ENCODE measurements at places on chromosomes 12 and 14. TPM values are rescaled to one million over a fixed set of nuclear protein-coding genes. Genes with fewer than 3 reads are reported as not detected.

- no peak for DNase-seq
Observed at GRCh38 chr12:121577443-121578180, 3.2 kb downstream of the KDM2B start.

GRCh38 chr12:31834150-31834549 is 105.3 kb upstream of the AMN1 start:
- no peak for DNase-seq

Gene KRT86
- polyA plus RNA-seq: 0.97 TPM

Gene PTPRB
- polyA plus RNA-seq: 7.2 TPM

DNA sequence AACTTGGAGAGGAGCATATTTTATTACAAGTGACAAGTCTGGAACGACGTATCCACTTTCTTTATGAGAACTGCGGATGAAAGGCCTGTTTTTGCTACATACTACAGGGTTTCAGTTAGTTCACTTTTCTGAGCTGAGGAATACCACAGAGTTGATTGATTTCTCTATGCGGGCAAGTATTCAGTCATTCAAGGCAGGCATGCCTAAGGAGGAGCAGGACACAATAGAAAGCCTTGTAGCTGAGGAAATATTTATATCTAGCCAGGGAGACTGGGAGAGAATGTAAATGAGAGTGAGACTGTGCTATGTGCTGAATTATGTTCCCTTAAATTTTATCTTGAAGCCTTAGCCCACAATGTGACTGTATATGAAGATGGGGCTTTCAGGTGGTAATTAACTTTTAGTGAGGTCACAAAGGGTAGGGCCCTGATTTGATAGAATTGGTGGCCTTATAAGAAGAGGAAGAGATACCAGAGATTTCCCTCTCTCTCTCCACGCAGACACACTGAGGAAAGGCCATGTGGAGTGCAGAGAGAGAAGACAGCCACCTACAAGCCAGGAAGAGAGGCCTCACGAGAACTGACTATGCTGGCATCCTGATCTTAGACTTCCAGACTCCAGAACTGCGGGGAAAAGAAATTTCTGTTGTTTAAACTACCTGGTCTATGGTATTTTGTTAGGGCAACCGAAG is 459.0 kb upstream of the ATP2B1 start:
- no peak for DNase-seq

DNA sequence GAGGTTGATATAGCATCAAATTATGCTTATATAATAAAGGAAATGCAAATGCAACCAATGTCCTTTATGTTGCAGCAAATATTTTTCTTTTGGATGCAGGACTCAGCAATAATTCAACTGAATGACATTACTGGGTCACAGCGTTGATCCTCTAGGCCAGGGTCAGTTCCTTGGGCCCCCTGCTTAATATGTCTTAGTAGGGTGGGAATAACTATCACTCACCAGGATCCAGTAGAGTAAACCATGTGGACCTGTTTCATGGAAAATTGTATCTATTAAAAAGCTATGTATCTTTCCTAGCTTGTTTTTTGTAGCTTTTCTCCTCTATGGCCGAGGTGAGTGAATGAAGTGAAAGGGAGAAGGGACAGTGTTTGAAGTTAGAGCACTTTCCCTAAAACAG is 161.5 kb upstream of the SSTR1 start:
- no peak for DNase-seq

DNA sequence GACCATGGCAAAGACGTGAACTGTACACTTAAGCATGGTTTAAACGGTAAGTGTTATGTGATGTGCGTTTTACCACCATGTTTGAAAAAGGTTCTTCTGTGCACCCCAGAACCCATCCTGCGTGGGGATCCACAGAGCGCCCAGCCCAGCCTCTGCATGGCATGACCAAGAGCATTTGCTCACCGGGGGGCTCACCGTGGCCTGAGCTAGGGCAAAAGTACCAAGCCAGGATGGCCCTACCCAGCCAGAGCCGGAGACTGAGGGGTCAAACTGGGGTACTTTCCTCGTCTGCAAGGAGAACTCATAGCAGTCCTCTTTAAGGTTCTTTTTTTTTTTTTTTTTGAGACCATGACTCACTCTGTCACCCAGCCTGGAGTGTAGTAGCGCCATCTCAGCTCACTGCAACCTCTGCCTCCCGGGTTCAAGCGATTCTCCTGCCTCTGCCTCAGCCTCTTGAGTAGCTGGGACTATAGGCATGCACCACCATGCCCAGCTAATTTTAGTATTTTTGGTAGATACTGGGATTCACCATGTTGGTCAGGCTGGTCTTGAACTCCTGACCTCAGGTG is 16.4 kb upstream of the ANKRD9 start:
- DNase-seq: peak; percentile 6

DNA sequence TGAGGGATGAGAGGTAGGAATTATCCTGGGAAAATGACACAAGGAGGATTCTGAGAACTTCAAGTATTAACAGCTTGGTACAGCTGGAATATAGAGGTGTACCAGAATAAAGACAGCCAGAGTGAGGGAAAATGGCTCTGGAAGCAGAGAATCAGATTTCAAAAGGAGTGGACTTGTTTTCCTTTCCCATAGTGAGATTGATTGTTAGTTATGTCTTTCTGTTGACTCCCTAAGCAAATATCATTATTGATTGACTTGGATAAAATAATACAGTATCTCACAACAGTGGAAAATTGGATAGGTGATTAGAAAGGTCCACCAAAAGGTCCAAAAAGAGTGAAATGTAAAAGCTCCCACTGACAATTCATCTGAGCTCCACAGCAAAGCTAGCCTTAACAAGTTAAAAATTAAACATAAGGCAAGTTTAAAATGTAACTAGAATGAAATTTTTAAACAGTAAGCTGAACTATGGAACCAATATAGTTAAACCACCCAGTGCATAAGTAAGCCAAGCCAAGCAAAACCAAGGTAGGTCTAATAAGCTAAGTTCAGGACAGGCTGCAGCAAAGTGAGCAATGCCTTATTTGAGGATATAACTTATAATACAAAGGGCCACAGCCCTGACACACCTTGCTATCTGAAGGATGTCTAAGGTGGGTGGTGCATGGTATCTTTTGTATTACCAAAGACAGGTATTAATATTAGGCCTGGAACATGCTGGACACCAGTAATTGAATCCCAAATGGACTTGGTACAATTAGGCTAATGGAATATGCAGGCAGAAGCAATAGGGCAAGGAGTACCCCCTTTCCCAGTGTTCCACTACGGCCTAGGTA is 21.8 kb downstream of the ENTPD5 start:
- DNase-seq: peak; percentile 67

Gene RNU4-1
- not detected for polyA plus RNA-seq

GRCh38 chr14:59123975-59124374 is 64.5 kb upstream of the DAAM1 start:
- DNase-seq: no peak

- DNase-seq: no peak
Observed at GRCh38 chr14:72665259-72665658, 228.6 kb downstream of the DPF3 start.

Gene KRT73
- polyA plus RNA-seq: 0.97 TPM

GRCh38 chr12:51867371-51867770 is 18.9 kb upstream of the FIGNL2 start:
- DNase-seq: no peak

DNA sequence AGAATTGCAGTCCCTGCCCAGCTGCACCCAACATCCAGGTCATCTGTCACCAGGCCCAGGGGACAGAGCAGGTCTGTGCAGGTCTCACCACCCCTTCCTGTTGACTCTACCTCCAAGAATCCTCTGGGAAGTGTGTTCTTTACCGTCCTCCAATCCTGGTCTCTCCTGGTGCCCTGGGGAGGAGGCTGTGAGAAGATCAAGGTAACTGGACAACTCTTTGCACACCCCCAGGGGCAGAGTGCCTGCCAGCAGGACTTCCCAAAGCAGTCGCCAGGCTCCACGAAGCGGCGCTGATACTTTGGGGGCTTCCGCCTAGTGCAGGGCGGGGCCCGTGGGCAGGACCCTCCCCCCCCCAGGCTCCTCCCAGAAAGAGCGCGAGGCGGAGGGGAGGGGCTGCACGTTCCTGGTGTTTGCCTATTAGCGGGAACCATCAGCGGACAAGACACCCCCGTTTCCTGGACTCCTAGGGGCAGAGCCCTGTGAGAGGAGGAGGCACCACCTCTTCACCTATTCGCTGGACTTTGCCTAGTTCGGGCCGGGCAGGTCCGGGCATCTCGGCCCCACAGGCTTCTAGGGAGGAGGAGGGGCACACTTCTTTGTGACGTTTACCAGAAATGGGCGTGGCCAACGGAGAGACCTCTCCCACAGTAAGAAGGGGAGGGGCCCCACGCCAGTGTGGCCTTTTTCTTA is 918.0 kb downstream of the AACS start:
- DNase-seq: peak; percentile 94

Gene NOS1
- polyA plus RNA-seq: 11.5 TPM

- no peak for DNase-seq
Observed at GRCh38 chr12:91846466-91847055, 299.1 kb downstream of the BTG1 start.

Gene TCL1B
- polyA plus RNA-seq: 0.03 TPM

GRCh38 chr14:21136024-21136423 is 19.8 kb downstream of the OR5AU1 start:
- DNase-seq: no peak

- peak; percentile 27 for DNase-seq
Observed at GRCh38 chr12:71517145-71517846, 77.7 kb downstream of the LGR5 start.

Gene RGS6
- 2.7 TPM for polyA plus RNA-seq

GRCh38 chr12:94670898-94671297 is 20.5 kb upstream of the TMCC3 start:
- no peak for DNase-seq

GRCh38 chr14:69244946-69245345 is 15.0 kb upstream of the GALNT16 start:
- no peak for DNase-seq

DNA sequence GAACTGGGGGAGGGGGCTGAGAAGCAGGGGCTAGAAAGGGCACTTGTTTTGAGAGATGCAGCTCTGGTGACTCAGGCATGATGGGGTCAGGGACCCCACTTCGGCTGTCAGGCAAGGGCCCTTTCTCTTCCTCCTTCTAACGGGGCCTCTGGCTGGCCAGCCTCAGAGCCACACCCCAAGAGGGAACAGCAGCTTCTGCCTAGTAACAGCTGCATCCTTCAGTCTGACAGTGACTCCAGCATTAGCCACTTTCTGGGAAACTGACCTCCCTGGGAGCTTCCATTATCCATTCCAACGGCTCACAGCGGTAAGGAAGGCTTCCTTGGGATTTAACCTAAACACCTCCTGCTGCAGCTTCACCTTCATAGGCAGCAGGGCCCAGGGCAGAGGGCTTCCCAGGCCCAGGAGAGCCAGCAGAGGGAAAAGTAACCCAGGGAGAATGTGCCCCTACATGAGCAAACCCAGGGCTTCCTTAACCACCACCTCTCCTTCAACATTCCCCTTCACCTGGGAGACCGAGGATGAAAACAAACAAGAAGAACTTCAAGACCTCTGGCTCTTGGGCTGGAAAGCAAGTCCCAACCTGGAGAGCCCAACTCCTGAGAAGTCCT is 2.7 kb downstream of the NCKAP5L start:
- no peak for DNase-seq

DNA sequence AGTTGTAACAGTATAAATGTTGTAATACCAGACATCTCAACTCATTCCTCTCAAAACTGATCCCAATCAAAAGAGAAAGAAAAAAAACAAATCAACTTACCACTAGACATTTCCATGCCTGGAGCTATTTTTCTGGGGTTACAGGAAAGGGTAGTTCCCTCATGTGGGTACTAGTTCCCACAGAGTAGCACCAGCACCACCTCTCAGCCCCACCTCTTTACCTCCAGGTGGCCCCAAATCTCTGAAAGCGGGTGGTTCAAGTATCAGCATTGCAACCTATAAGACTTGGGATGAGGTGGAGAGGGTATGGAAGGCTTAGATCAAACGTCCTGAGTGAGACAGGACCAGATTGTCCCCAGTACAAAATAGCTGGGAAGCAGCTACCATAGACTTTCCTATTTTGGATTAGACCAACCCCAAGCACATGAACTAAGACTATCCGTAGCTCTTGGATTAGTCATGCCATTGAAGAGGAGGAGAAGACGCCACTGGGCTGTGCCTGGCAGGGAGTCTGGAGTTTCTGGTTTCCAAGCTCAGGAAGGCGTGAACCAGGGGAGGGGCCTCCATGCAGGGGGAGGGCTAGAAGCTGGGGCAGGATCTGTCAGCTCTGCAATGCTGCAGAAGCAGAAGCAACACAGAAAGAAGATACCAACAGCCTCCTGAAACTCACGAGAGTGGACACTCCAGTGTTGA is at the start of gene SLC39A2:
SLC39A2 (plus strand) TSS at position 620 of the 693 bp plus-strand sequence. CDS start 154 bp downstream, outside the sequence.
- no peak for DNase-seq

Gene DDN
- 0.43 TPM for polyA plus RNA-seq

DNA sequence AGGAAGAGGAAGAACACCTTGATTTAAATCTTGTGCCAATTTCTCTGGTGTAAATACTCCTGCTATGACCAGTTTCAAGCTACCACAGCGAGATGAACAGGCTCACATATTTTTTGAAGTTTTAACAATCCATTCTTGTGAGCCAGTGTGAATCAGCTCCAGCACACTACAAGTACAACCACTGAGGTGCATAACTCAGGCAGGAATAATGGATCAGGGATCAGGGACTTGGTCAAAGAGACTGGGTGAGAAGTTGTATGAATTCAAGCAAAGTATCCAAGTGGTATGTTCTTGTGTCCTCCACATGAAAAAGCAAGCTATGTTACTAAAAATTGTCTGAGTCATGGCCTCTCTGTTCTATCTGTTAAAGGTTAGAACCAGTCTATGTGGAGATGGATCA is 35.2 kb upstream of the KITLG start:
- no peak for DNase-seq

GRCh38 chr12:108477055-108477880 is 37.8 kb upstream of the FICD start:
- DNase-seq: no peak

- peak; percentile 41 for DNase-seq
Observed at GRCh38 chr14:96079066-96079465, 39.9 kb downstream of the C14orf132 start.

Gene VWF
- polyA plus RNA-seq: 13.8 TPM

DNA sequence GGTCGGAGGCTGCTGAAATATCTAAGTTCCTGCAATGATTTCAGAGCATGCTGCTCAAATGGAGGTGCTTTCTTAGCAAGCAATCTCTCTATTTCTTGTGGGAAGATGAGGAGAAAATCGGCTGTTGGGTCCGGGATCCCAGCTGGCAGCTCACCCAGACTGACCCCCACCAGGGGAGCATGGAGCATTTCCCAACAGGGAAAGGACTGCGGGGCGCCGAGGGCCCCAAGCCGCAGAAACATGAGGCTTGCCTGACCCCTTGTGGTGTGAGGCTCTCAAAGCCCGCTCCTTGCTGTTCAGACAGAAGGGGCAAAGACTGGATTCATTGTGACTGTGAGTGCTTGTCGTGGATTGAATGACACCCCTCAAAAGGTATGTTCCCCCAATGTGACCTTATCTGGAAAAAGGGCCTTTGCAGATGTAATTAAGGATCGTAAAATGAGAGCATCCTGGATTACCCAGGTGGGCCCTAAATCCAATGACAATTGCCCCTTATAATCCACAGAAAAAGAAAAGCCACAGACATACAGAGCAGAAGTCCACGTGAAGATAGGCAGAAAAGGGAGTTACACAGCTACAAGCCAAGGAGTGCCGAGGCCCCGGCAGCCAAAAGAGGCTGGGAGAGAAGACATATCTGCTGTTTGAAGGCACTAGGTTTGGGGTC is 116.3 kb upstream of the VASH1 start:
- peak; percentile 20 for DNase-seq

GRCh38 chr12:31843398-31844095 is 114.7 kb upstream of the AMN1 start:
- no peak for DNase-seq

Gene WASHC4
- polyA plus RNA-seq: 71.1 TPM

Data from large intestine (tissue), 12 donors.